ENCODE measurements at places on chromosomes 1 and 21.

DNA sequence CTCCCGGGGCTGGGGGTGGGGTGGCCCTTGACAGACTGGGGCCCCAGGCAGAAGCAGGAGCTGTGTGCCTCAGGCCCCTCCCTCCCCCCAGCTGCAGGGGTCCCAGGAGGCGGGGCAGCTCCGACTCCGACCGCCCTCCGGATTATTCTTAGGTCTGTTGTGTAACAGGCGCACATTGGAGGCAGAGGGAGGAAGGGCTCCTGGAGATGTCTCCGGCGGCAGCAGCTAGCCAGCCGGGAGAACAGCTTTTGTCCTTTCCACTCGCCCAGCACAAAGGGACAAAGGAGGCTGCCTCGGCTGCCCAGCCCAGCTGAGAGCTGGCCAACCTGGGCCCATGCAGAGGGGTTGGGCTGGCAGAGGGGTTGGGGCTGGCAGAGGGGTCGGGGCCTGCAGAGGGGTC lies 29.7 kb upstream of the PLCH2 start:
- DNase-seq = no peak

DNA sequence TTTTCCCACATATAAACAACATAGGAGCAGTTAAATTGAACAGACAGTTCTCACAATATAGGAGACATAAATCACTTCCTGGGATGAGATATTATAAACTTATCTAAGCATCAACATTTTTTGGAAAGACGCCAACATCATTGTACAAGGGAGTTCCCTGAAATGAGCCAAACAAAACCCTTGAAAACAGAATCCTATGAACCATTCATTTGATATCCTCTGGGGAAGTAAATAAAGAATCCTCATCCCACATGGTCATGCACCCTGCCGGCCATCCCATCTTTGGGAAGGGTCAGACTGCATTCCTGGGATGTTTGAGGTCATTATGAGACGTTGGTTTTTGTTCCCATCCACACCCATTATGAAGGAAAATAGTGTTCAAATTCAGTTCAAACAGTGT lies 111.8 kb upstream of the USP25 start:
- DNase-seq = no peak

- DNase-seq = no peak
Measured at GRCh38 chr1:93815366-93816110, 63.5 kb downstream of the DNTTIP2 start.

DNA sequence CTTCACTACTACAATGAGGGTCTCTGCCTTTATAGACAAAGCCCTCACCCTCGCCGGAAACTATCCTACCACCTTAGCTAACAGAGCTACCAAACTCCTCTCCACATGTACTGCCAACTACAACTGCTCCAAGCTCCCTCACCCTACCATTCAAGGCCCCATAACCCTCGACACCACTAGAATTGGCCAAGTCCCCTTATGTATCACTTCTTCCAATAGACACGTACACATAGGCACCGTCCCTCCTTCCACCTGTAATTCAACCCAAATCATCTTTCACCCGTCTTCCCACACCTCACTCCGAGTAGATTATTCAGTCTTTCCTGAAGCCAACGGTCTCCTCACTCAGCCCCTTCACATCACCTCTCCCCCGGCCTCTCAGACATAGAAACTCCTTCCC lies 19.7 kb upstream of the CA6 start:
- no peak for DNase-seq

DNA sequence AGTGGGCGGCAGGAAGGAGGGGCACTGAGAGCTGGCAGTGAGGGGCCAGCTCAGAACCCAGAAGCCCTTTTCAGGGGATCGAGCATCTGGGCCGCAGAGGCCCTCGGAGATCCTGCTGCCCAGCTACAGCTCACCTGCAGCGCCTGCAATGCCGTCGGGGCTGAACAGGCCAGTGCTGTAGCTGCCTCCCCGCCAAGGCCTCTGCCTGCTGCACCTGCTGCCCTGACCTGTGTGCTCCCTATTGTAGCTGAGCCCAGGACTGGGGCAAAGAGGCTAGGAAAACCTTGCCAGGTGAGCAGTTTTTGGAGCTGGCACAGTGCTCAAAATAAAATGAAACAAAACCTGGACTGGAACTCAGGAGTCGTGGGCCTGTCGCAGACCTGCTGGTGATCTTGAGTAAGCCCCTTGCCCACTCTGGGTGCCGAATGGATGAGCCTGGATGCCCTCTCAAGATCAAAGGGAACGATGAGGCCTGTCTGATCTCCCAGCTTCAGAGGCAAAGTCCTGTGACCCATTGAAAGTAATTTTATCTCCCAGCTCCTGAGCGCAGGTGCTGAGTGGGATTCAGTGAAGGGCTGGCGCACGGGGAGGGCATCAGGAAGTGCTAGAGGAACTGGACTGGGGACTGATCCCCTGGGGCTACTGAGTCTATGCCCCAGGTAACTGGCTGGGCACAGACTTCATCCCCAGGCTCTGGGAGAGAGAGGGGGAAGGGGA lies 154.6 kb downstream of the FOXD2 start:
- no peak for DNase-seq

GRCh38 chr1:219927956-219928790 lies at the start of gene SLC30A10:
Gene SLC30A10 (minus strand): TSS chr1:219928557. CDS start chr1:219928440, 117 bp downstream.
- no peak for DNase-seq

DNA sequence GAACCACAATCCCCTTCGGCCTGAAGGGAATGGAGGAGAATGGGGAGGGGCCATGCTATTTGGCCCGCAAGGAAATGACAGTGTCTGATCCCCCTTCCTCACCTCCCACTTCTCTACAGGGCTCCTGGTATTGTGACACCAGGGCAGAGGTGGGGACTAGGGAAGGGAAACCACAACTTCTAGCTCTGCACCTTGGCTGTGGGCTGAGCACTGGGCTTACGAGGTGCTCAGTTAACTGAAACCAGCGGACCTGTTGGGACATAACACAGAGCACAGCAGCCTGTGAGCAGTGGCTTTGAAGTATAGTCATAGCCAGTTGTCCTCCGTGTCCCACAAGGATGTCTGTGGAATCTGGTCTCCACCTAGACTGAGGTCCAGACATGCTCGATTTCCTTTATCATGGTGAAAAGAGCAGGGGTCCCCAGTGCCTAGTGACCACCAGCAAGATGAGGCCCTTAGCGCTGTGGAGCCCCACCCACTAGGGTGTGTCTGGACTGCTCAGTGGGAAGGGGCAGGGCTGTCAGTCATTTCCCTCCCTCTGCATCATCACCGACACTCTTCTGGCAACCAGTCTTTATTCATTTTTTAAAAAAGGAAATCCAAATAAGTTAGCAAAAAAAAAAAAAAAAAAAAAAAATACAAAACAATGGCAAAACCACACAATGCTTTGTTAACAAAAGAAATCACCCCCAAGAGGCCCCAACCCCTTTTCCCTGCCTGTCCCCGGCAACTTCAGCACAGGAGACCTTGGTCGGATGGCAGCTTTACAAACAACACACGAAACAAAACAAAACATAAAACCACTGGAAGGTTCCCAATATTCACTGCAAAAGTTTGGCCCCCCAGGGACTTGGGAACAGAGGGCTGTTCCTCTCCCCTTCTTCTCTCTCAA lies 3.0 kb downstream of the MYOG start:
- DNase-seq = no peak

DNA sequence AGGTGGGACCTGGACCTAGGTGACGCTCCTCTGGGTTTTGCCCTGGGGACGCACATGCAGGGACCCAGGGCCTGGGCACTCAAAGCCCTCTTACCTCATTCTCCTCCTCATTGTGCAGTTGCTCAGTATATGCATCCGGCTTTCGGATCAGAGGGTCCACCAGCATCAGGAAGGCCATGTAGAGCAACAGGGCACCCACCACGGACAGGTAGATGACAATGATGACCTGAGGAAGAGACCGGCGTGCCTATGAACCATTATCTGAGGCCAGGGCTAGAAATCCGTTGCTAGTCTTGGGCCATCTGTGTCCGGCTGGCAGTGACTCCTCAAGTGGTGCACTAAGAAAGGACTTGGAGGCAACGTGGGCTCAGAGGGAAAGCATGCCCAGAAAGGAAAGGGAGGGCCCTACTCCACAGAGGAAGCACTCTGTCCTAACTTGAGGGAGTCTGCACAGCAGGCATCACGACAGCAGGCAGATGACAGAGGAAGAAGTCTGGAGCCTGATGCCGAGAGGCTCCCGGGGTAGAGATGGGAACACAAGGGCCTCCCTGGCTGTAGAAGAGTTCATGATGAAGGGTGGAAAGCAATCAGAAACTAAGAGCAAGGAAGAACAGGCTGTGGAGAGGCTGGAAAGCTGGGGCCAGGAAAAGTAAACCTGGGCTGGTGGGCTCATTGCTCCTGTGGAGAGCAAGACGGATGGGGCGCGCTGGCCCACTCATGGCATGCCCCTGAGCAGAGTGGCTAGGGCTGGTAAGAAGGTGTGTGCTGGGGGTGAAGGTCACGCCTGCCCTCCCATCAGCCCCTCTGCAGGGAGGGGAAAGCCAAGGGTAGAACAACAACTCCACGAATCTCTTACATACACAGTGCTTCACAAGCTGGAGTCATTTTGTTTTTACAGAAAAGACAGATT lies 10.3 kb downstream of the TMEM9 start:
- DNase-seq = no peak

- DNase-seq = no peak
Measured at GRCh38 chr1:245901037-245901436, 606.0 kb downstream of the SMYD3 start.

DNA sequence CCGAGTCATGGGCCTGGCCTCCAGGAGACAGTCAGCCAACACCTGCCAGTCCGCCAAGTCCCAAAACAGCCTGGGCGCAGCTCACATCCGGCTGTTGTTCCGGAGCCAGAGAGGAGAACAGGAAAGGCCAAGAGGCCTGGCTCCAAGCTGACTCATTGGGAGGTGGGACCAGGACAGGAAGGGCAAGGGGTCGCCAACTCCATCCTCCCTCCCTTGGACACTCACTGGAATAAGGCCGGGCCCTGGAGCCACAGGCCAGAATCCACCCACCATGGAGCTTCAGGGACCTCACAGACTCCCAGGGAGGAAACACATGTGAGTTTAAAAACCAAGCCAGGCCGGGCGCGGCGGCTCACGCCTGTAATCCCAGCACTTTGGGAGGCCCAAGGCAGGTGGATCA lies 25.1 kb upstream of the CLIC4 start:
- no peak for DNase-seq

DNA sequence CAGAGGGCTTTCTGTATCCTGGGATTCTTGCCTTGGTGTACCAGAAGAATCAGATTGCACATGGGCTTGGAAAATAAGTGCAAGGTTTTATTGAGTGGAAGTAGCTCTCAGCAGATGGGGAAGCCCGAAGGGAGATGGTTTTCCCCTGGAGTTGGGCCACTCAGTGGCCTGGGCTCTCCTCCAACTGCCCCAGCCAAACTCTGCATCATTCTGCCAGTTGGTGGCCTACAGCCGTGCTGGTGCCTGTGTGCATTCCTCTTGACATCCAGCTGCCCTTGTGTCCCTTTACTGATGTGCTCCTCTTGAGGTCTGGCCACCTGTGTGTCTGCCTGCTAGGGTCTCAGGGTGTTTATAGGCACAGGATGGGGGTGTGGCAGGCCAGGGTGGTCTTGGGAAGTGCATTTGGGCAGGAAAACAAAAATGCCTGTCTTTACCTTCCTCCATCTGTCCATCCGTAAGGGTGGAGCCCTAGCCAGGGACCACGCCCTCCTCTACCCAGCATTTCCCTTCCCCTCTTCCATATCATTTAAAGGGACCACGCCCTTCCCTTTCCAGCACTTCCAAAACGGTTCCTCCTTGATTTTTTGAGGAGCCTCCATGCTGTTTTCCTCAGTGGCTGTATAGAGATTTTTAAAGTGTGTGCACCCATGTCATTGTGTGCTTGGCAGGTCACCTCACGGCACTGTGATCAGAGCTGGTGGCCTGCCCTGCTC lies 18.9 kb downstream of the SNAP47 start:
- no peak for DNase-seq

DNA sequence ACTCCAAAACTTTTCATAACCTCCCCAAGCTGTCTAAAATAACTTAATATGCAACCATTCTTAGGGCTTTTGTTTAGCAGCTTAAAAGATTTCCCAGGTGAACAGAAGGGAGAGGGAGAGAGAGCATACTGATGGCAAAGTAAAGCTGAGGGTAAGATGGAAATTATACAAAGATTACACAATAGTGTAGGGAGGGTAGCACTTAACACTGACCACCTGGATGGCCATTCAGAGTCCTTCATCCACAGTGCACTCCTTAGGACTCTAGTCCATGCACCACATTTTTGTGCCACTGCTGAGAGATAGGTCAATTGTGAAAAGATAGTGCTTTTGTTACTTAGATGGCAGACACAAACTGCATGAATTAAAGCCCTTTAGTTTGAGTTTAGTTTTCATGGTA lies 574.6 kb downstream of the LMO4 start:
- no peak for DNase-seq

- DNase-seq = no peak
Measured at GRCh38 chr1:197453376-197454058, 185.5 kb downstream of the CRB1 start.

GRCh38 chr1:235601104-235601503 lies 48.5 kb downstream of the GNG4 start:
- no peak for DNase-seq

- no peak for DNase-seq
Measured at GRCh38 chr1:169363046-169363730, 4.4 kb downstream of the NME7 start.

DNA sequence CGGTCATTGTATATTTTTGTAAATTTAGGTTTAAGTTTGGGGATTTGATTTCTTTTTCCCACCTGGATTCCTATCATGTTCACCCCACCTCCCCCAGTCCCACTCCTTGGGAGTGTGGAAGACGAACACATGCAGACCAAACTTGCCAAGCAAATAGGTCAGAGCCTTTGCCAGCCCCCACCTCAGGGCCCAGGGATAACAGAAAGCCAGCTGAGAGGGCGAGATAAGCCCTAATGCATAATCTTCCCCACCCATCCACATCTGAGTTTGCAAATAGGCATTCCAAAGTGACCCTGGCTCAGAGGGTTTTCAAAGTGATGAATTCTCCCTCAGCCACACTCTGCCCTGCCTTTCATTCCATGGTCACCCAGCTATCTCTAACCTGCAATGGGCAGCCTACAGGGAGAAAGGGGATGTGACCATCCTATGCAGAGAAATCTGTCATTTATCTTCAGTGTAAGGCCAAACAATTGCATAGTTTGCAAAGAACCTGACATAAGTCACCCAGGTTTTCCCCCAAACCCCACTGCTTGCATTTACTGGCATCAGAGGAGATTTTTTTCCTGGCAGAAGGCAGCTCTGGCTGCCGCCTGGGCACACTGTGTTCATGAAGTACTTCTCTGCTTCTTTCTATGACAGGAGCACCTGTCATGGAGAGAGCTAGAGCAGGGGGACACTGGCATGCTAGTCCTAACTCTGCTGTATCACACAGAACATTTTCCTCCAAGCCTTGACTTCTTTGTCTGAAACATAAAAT lies 69.0 kb upstream of the NFIA start:
- no peak for DNase-seq

- no peak for DNase-seq
Measured at GRCh38 chr1:231480008-231480407, 48.5 kb upstream of the TSNAX start.

GRCh38 chr1:89259283-89259971 lies 13.2 kb downstream of the GBP5 start:
- DNase-seq = no peak
